ENCODE measurements at places on chromosomes 6 and 20. TPM values are rescaled to one million over a fixed set of nuclear protein-coding genes. Genes with fewer than 3 reads are reported as not detected.
A peak's percentile ranks its signal among the peaks of the same experiment; 100 is the strongest.

GRCh38 chr6:305371-306206 lies 13.3 kb downstream of the DUSP22 start:
- no peak for DNase-seq

CALHM4 gene
- total RNA-seq: not detected

- DNase-seq: no peak
These were observed 50.8 kb downstream of the UTRN start for GRCh38 chr6:144335914-144336313.

PCK1 gene
- not detected for total RNA-seq

DNA sequence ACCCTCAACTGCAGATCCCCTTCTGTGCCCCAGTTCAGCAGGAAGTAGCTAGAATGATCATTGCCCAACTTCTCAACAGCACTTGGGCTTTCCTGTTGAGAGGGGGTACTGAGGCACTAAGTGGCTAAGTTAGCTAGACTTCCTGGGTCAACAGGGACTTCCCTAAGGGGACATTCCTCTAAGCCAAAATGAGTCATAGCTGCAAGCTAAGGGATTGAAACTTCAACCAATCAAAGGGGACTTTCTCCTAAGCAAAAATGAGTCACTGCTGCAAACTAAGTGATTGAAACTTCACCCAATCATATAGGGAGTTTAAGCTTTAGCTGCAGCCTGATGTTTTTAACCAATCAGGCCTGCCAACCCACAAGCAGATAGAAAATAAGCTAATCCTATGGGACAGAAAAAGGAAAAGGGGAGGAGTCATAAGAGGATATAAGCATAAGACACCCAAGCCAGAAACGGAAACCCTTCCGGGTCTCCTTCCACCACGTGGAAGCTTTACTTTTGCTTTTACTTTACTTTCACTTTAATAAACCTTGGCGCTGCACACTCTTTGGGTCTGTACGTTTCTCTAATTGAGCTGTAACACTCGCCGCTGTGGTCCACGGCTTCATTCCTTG lies 659.0 kb upstream of the HS3ST5 start:
- DNase-seq: no peak

DNA sequence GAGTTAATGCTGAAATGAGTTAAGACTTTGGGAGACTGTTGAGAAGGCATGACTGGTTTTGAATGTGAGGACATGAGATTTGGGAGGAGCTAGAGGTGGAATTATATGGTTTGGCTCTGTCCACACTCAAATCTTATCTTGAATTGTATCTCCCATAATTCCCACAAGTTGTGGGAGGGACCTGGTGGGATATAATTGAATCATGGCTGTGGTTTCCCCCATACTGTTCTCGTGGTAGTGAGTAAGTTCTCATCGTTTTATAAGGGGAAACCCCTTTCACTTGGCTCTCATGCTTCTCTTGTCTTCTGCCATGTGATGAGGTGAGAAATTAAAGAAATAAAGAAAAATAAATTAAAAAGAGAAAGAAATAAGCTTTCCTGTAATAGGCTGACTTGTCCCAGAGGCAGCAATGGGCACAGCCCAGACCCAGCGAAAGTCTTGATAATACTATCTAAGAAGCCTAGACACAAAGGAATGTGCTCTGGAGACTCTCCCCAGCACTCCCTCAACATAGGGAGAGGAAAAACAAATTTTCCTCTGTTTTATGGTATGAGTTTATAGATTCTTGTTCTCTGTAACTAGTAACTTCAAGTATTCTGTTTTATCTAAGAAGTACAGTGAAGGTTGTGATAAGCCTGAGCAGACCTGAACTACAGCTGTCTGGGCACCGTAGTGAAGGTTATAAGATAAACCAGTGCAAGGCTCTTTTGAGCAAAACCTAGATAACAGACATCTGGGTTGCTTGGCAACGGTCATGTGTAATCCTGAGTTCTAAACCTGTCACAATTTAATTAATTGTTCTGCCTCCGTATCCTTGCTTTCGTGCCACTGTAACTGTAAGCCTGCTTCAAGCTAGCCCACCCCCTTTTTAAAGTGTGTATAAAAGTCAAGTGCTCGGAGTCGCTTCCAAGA lies 88.9 kb upstream of the ECI2 start:
- no peak for DNase-seq

IYD gene
- total RNA-seq: not detected

GRCh38 chr6:155441112-155441465 lies 14.6 kb downstream of the NOX3 start:
- DNase-seq: no peak

GRCh38 chr6:162907876-162908481 lies 180.2 kb downstream of the PACRG start:
- DNase-seq: no peak

PDE10A gene
- total RNA-seq: 2.4 TPM

- DNase-seq: no peak
These were observed 12.0 kb downstream of the LMBRD1 start for GRCh38 chr6:69784595-69785377.

TMEM200A gene
- total RNA-seq: 12.9 TPM

GRCh38 chr6:127606131-127606562 lies 29.2 kb downstream of the C6orf58 start:
- no peak for DNase-seq

DNAH8 gene
- total RNA-seq: not detected

TXLNB gene
- total RNA-seq: 0.17 TPM

- DNase-seq: no peak
These were observed 12.2 kb downstream of the RRP36 start for GRCh38 chr6:43033496-43034189.

DNA sequence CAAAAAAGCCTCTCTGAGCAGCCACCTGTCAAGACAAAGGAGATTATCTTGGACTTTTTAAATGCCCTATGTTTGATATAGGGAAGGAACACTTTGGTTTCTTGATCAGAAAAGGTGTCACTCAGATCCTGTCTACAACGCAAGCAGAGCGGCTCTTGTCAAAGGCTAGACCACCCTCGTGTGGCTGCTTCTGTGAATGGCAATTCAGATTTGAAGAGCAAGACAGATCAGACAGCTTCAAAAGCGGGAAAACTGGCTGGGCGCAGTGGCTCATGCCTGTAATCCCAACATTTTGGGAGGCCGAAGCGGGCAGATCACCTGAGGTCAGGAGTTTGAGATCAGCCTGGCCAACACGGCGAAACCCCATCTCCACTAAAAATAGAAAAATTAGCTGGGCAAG lies 10.1 kb upstream of the NXT1 start:
- peak; percentile 70 for DNase-seq

DNA sequence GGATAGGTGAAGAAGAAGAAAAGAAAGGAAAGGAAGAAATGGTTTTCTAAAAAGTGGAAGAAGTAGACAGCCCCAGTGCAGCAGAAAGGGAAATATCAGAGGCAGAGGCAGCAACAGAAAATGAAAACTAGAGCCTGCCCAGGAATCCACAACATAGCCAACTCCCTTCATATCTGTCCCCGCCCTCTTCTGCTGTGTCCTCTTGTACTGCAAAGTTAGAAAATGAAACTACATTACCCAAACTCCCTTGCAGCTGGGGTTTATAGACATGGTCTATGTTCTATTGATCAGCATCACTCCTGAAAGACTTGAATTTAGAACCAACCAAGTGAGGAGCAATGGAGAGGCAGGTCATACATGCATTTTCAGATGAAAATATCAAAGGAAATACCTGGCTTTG lies 200.5 kb upstream of the PHACTR1 start:
- no peak for DNase-seq

SLC22A2 gene
- total RNA-seq: 1.4 TPM

DNA sequence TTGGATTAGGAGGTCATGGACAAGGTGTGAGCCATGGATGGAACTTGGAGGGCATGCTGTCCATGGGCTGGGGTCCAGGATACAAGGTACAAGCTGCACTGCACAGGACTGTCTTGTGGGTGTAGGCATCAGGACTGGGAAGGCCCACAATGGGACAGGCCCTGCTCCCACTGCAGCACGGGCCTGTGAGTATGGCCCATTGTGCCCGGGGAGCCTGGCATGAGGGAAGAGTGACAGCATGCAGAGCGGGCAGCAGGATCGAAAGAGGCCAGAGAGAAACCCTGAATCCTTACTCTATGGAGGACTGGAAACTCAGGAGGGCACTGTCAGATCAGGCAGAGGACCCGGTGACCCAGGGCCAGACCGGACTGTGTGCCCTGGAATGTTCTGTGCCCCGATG lies 211.3 kb downstream of the PREX1 start:
- no peak for DNase-seq

GRCh38 chr6:33786736-33787135 lies 2.2 kb downstream of the LEMD2 start:
- no peak for DNase-seq

GRCh38 chr6:31575335-31575901 lies at the start of gene TNF:
Gene TNF (plus strand): TSS chr6:31575565. CDS start chr6:31575742, 177 bp downstream.
- no peak for DNase-seq

DNA sequence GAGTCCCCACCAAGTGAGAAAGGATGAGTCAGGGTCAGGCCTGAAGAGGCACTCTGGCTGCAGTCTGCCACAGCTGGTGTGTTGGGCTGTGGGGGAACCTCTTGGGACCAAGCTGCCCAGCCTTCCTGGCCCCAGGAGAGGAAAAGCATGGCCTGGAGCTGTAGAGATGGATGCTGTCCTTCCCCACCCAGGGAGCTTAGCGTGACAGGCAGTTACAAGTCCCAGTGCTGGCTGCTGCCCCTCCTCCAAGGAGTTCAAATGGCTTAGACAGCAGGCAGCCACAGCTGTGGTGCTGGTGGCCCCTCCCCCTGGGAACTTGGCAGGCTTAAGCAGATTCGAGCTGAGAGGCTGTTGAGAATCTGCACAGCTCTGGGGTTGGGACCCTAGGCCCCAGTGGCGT lies 253.2 kb downstream of the PLCB1 start:
- no peak for DNase-seq

DNA sequence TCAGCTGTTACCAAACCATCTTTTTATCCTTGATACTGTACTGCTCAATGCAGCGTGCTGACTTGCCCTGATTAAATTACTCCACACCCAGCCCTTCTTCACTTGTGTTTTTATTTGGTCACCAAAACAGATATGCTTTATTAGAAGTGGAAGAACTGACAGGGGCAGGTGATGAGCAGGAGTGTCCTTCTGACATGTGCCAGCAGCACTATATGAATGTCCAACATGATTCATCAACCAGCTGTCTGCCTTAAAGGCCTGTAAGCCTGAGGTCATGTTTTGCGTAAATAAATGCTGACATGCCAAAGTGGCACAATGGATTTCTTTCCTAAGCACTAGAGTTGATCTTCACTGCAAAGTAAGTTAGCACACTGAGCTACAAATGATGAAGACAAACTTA lies 15.4 kb downstream of the POPDC3 start:
- DNase-seq: no peak

DNA sequence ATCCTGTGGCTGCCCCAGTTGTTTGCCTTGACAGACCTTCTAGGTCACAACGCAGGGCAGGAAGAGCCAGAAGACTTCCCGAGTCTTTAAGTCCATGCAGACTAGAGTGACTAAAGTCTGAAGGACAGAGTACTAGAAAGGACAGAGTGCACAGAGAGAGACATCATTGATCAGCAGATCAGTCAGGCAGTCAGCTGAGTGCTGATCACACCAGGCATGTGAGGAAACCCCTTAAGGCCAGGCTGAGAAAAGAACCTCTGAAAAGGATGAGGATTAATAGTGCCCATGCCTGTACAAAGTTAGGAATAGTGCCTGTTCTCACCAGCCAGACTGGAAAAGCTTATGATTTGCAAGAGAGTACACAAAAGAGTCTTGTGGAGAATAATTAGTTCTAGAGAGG lies 91.3 kb downstream of the CFAP61 start:
- DNase-seq: no peak

- no peak for DNase-seq
These were observed 233.2 kb upstream of the SOX4 start for GRCh38 chr6:21360336-21360735.

DNA sequence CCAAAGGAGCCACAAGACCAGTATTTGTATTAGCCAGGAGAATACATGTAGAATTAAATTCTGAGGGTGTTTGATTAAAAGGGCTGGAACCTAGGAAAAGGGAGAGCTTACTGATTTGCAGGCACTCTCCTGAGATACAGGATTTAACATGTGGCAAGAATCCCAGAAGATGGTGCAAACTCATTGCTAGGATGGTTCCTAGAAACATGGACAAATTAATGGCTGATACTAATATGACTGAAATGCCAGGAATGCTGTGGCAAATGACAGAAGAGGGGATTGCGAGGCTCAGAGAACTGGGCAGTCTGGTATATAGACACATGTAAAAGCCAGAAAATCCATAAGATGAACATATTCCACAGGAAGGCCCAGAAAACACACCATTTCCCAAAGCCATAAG lies 118.1 kb downstream of the RWDD2A start:
- no peak for DNase-seq

DNA sequence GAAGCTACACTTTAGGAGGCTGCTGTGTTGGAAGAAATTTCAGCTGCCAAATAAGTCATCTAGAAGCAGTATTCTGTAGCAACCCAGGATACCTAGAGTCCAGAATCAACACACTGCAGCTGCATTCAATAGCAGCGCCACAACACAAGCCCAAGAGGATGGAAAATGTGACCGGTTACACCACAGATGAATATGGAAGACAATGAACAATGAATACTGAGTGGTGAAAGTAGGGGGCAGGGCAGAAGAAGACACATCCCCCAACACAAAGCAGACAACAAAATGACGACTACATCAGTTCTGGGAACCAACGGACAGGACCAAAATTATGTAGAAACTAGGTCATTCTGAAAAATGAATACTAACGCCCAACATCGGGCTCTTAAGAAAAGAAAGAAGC lies 38.2 kb downstream of the KIF6 start:
- no peak for DNase-seq

GRCh38 chr20:59985864-59986263 lies 27.6 kb downstream of the CDH26 start:
- no peak for DNase-seq

BPI gene
- not detected for total RNA-seq

- DNase-seq: no peak
These were observed 159.6 kb downstream of the TRIM27 start for GRCh38 chr6:28764014-28764723.

DNA sequence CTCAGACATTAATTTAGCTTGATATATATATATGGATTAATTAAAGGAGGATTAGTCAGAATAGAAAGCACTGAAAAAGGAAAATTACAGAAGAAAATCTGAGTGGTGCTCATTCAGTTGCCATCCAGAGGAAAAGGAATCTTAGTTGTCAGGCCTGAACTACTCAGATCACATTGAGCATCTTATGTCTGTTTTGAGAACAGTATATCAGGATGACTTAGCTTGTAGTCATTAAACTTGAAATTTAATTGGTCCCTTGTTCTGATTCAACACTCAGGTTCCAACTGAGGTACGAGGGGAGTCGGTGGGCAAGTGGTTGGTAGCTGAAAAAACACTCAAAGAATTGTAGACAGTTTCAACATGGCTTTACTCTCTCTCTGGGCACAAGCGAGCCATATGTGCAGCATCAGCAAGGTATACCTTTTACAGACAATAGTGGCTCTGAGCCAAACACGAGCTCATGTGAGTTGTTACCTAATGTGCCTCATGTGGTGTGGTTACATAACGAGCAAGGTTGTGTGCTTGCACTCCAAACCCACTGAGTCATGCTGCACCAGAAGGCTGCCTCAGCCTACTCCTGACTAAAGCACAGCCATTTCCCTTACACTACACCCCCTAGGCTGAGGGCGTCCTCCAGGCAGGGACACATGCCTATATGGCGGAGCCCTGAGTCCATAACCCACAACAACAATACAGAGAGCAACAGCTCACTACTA lies 73.0 kb upstream of the HMGN3 start:
- no peak for DNase-seq

ABHD16B gene
- total RNA-seq: not detected

Measured in H1 (cell line).